NCI-H2171 (cell line): ENCODE measurements at places on chromosomes 2 and 18.

GRCh38 chr2:109712123-109712449, 82.0 kb upstream of the RGPD5 start:
- no peak for DNase-seq

DNA sequence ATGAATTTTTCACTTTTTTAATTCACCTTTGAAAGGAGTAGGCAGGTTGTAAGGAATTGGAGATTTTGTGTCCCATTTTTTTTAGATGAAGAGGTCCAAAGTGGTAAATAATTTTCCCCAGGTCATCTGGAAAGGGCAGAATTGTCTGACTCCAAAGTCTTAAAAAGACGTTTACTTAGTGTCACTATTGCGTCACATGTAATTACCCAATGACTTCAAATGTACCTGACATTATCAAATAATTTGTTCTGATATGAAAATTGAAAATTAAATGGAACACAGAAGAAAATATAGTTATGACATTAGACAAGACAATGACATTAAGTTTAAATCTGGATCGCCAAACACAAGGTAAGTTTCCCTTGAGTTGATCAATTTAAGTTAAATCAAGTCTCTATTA, 24.2 kb upstream of the NBEAL1 start:
- no peak for DNase-seq

DNA sequence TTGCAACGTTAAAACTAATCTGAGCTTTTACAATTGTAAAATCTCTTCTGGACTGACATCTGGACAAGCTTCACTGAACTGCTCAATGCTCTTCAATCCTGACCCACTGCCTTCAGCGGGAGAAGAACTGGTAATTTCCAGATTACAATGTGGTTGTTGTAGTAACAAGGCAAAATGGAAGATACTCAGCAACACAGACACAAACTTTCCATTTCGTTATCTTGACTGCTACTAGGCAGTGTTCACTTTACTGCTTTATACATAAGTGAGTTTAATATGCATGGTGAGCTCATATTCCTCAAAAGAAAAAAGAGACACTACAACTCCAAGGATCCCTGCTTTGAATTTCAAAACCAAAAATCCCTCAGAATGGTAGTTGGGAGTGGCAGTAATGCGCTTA, 51.9 kb downstream of the GRB14 start:
- DNase-seq: no peak

DNA sequence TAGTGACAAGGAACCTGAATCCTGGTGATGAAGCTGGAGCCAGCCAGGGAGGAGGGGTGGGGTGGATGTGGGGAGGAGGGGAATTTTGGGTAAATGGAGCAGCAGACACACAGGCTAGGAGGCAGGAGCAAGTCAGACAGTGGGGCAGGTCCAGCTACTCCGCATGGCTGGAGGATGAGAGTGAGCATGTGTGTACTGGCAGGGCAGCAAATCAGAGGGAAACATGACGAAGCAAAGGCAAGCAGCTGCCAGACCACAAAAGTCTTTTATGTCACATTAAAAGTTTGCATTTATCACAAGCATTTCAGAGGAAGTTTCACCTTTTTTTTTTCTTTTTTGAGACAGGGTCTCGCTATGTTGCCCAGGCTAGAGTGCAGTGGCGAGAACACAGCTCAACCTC, 11.9 kb upstream of the KIDINS220 start:
- no peak for DNase-seq

- no peak for DNase-seq
Observed at GRCh38 chr2:208256192-208256782, 1.4 kb upstream of the IDH1 start.
